HepG2 (cell line): ENCODE measurements at places on chromosomes 2 and 18. TPM values are rescaled to one million over a fixed set of nuclear protein-coding genes. Genes with fewer than 3 reads are reported as not detected.

DNA sequence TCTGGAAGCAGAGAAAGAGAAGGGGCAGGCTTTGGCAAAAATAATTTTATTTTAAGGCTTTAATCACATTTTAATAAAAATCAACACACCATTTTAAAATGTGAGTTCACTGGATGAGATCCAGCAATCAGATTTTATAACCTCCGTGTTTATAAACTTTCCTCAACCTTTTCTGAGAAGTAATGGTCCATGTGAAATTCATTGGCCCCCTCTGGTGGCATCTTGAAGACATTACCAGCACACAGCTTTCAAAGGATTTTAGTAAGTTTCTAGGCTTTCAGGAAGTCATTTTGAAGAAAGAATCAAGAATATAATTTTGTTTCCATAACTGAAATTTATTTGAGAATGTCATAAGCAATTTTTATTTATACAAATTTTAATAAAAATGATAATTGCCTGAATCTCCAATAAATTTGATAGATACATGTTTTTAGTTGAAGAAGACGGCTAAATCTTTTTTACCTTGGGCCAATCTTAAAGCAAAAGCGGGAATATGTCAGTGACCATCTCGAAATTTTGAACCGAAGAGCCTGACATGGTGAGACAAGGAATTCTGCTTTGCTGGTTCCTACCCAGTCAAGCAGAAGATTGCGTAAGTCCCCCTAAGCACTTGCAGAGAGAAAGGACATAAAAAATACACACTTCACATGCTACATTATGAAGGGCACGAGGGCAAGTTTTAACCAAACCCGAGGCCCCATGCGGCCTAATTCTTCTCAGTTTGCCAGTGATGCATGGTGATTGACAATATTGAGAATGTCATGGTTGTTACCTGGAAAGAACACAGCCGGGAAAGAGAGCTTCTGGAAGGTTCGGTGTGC is 128.4 kb upstream of the CBLN2 start:
- peak; percentile 25 for DNase-seq
- H3K36me3 ChIP-seq: no peaks in the 10 kb centered on the region
- H3K27me3 ChIP-seq: peaks cover 7% of the 10 kb centered on the region; the same call in 1 of the 3 replicates
- no peak overlapping the region for H3K27ac ChIP-seq

DNA sequence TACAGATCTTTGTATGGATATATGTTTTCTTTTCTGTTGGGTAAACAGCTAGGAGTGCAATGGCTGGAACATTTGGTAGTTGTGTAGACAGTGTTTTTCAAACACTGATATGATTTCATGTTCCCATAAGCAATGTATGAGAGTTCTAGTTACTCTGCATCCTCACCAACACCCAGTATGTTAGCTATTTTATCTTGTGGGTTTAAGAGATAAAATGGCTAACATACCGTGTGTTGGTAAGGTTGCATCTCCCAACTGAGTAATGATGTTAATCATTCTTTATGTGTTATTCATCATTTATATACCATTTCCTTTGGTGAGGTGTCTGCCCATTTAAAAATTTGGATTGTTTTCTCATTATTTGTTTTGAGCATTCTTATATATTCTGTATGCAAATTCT is 65.7 kb downstream of the LYPD6B start:
- no peaks in the 10 kb centered on the region for H3K27me3 ChIP-seq
- H3K4me1 ChIP-seq: peaks cover 8% of the 10 kb centered on the region; the same call in 1 of the 2 replicates
- no peak overlapping the region for H3K27ac ChIP-seq

DNA sequence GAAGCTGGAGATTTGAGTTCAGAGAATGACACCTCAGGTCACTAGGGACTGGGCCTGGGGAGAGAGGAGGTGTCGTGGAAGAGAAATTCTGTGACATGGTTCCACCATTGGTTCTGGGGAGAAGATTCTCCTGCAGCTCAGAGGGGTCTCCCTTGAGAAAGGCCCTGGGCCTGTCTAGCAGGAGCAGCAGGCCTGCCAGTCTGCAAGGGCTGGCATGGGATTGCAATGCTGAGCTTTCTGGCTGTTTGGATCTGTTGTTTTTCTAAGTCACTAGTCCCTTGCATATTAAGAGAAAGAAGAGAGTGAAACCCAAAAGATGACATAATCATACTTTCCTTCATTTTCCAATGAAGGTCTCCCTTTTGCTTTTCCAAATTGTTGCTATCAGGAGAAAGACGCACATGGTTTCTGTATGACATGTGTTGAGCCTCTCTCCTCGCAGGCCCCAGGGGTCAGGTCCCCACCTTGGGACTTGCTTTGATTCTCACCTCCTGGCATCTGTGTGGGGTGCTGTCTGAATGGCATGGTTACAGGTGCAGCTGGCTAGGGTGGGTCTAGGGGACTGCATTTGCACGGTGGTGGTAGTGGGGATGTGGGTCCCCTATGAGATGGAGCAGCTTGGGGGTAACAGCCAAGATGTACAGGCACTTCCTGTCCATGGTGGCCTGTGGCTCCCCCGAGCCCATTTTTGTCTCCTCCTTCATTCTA is 117.8 kb downstream of the GLI2 start:
- no peak for DNase-seq
- H3K36me3 ChIP-seq: no peaks in the 10 kb centered on the region
- no peak overlapping the region for H3K27ac ChIP-seq

GRCh38 chr2:101047075-101047766 is 45.1 kb downstream of the RPL31 start:
- peaks cover 16% of the 10 kb centered on the region for H3K4me1 ChIP-seq
- H3K4me3 ChIP-seq: no peak overlapping the region
- H3K27ac ChIP-seq: no peak overlapping the region
- peaks cover 73% of the 10 kb centered on the region for H3K36me3 ChIP-seq

- no peak for DNase-seq
- H3K36me3 ChIP-seq: no peaks in the 10 kb centered on the region
- H3K27ac ChIP-seq: no peak overlapping the region
- H3K4me3 ChIP-seq: no peak overlapping the region
Observed at GRCh38 chr2:196712867-196713266, 73.4 kb downstream of the CCDC150 start.

Gene BZW1
- total RNA-seq: 384 and 709 TPM in 2 replicates

Gene EN1
- not detected in 2 replicates for total RNA-seq

DNA sequence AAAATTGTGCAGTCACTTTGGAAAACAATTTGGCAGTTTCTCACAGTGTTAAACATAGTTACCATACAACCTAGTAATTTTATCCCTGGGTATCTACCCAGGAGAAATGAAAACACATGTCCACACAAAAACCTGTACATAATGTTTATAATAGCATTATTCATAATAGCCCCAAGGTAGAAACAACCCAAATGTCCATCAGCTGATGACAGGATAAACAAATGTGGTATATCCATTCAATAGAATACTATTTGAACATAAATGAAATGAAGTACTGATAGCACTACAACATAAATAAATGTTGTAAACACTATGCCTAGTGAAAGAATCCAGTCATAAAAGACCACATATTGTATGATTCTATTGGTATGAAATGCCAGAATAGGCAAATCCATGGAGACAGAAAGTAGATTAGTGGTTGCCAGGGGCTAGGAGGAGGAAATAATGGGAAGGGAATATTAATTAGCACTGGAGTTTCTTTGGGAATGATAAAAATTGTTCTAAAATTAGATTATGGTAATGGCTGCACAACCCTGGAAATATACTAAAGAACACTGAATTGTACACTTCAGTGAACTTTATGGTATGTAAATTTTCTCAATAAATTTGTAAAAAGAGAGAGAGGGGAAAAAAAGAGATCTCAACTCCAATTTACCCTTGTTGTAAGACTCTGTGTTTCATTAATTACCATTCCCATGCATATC is 20.8 kb upstream of the VIT start:
- no peaks in the 10 kb centered on the region; the same call in 2 of the 3 replicates for H3K27me3 ChIP-seq
- DNase-seq: no peak
- H3K36me3 ChIP-seq: no peaks in the 10 kb centered on the region
- H3K4me3 ChIP-seq: no peak overlapping the region

- no peak for DNase-seq
- H3K27ac ChIP-seq: no peak overlapping the region
- H3K36me3 ChIP-seq: no peaks in the 10 kb centered on the region
- no peak overlapping the region for H3K4me3 ChIP-seq
Observed at GRCh38 chr2:121244616-121245015, 40.4 kb downstream of the TFCP2L1 start.

Gene SPP2
- not detected in 2 replicates for total RNA-seq

DNA sequence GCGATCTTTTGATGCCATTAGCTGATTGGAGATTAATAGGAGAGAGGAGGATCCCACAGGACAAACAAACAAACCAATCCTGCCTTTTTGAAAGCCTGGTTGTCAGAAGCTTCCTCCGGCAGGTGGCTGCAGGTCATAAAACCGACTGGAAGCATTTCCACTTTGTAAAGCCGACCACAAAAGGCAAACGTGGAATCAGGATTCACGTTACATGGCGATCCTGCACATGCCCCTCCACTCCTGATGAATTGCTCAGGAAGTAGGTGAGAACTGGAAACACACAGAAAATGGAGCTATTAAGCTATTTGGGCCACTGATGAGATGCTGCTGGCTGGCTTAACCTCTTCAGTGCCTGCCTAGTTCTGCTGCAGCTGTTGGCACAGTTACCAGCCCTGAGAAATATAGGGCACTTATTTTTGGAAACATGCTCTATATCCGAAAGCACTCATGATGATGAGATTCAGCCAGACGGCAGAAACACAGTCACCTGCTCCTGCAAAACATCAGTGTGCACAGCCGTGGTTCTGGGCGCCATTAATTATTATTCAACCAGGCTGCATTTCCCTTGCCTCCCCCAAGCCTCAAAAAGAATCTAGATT is 110.3 kb upstream of the ST6GAL2 start:
- no peak overlapping the region for H3K4me3 ChIP-seq
- DNase-seq: no peak

- H3K4me1 ChIP-seq: peaks cover 53% of the 10 kb centered on the region
- H3K36me3 ChIP-seq: no peaks in the 10 kb centered on the region
- DNase-seq: peak; percentile 79
Observed at GRCh38 chr18:70432804-70433400, 144.1 kb downstream of the SOCS6 start.

Gene CHRNG
- not detected in 2 replicates for total RNA-seq

Gene CREB1
- total RNA-seq: 51.9 and 79.5 TPM in 2 replicates

DNA sequence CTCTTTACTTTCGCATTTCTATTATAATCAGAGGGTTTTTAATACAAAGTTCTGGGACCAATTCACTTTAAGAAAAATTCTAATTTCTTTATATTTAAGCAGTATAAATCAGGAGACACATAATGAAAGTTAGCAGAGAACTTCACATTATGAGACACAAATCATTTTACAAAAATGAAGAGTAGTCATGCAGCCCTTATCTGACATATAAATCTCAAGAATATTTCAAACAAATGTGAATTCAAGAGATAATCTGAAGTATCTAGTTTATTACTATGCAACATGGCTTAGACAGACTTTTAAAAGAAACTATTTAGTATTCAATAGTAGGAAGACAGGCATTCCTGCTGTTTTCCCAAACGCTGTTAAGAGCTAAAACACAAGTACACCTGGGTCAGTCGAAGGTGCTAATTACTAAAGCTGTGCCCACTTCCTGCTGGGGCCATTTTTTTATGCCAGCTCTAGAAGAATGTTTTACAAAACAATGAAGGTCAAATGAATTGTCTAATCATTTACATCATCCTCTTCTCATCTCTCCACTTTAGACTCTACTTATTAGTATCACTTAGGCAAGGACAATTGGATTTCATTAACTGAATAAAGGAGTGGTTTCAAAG is 40.2 kb downstream of the CWC22 start:
- peaks cover 62% of the 10 kb centered on the region for H3K36me3 ChIP-seq
- no peak overlapping the region for H3K4me3 ChIP-seq
- no peaks in the 10 kb centered on the region for H3K4me1 ChIP-seq
- H3K27me3 ChIP-seq: no peaks in the 10 kb centered on the region

DNA sequence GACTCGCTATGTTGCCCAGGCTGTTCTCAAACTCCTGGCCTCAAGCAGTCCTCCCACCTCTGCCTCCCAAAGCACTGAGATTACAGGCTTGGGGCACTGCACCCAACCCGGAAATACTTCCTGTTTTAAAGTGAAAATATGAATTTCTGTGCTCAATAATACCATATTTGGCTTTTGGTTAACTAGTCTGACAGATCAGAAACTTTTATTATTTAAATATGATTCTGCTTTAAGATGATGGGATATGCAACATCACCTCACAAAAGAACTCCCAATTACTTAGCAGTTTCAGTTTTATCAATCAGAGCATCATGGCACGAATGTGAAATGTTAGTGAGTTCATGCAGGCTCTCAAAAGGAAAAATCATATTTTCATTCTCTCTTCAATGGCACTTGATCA is 120.6 kb downstream of the PTRHD1 start:
- H3K36me3 ChIP-seq: no peaks in the 10 kb centered on the region
- H3K27ac ChIP-seq: no peak overlapping the region
- DNase-seq: no peak
- no peak overlapping the region for H3K4me3 ChIP-seq
- H3K4me1 ChIP-seq: no peaks in the 10 kb centered on the region
- no peaks in the 10 kb centered on the region for H3K27me3 ChIP-seq

DNA sequence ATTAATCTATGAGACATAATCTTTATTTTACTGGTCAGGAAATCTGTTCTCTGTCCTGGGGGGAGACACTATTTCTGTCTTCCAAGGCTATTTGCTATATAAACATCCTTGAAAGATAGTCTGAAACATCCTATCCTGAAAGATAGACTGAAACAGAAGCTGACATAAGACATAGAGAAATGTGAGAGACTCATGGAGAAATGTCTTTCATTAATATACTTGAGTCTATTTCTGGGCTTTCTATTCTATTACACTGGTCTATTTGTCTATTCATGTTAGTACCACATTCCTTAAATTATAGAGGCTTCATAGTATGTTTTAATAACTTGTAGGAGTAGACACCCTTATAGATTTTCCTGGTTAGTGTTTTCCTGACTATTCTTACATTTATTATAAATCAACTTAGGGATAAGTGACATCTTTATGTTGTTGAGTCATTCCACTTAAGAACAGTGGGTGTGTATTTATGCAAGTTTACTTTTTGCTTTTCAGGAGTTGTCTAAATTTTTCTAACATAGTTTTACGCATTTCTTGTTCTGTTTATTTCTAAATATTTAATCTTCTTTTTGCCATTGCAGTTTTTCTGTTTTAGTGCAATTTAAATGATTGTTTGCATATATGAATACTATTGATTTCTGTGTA is 244.9 kb upstream of the ZSWIM2 start:
- H3K4me1 ChIP-seq: no peaks in the 10 kb centered on the region
- H3K36me3 ChIP-seq: no peaks in the 10 kb centered on the region
- DNase-seq: no peak
- no peak overlapping the region for H3K4me3 ChIP-seq
- H3K27ac ChIP-seq: no peak overlapping the region
- no peaks in the 10 kb centered on the region for H3K27me3 ChIP-seq

Gene NEUROD1
- not detected in 2 replicates for total RNA-seq

Gene REL
- total RNA-seq: 7.0 and 9.7 TPM in 2 replicates

DNA sequence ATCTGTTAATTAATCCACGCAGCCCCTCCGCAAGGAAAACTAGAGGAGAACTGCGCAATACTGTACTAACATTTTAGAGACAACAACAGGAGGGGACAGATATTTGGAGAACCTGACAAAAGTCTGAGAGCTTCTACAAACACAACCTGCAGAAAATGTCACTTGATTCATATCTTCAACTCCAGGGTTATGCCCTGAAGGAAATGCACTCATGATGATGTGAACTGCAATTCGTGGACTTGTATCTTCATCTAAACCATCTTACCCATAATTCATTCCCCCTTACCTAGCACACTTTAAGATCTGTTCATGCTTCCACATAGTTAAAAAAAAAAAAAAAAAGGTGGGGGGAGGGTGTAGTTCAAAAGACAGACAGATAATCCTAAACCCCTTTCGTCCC is 75.5 kb downstream of the AFF3 start:
- H3K4me3 ChIP-seq: no peak overlapping the region
- no peak for DNase-seq
- H3K4me1 ChIP-seq: peaks cover 48% of the 10 kb centered on the region
